Stimulated activated CD4-positive, alpha-beta T cell treated with anti-CD3 and anti-CD28 coated beads, Interleukin-1b, Interleukin-23, amount 100 ng/mL, for 1 hour (primary cell): ENCODE measurements at places on chromosomes 5 and 9.

- no peak for DNase-seq
Observed at GRCh38 chr5:54909911-54910870, 75.2 kb downstream of the ESM1 start.

- no peak for DNase-seq
Observed at GRCh38 chr5:91224456-91224855, 158.7 kb downstream of the ARRDC3 start.

DNA sequence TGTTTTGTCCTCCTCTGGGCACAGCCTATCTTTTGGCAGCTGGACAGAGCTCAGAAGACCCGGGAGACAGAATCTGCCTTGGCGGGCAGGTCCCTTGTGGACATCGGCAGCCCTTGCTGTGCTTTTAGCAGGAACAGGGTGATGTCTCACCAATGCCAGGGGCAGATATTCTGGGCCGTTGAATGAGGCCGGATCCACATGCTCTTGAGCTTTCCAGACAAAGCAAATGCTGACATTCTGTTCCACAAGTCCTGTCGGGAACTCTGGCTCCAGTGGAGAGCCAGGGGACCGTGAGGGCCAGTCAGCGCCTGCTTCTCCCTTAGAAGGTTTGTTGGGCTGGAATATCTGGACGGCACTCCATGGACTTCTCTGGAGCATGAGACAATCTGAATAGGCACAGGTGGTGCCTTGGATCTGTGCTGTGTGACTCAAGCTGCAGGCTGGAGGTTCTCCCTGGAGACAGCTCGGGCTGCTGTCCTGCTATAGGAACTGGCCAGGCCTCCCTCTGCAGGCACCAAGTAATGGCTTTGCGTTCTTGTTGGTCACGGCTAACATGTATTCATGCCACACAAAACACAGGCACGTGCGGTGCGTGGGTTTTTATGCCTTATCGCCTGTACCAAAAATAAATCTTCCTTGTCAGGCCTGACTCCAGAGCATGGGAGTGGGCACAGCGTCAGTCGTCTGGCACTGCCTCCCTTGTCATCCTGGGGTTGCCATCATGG, 80.3 kb downstream of the GADD45G start:
- DNase-seq: no peak

GRCh38 chr5:170570476-170570875, 66.7 kb downstream of the KCNIP1 start:
- no peak for DNase-seq

DNA sequence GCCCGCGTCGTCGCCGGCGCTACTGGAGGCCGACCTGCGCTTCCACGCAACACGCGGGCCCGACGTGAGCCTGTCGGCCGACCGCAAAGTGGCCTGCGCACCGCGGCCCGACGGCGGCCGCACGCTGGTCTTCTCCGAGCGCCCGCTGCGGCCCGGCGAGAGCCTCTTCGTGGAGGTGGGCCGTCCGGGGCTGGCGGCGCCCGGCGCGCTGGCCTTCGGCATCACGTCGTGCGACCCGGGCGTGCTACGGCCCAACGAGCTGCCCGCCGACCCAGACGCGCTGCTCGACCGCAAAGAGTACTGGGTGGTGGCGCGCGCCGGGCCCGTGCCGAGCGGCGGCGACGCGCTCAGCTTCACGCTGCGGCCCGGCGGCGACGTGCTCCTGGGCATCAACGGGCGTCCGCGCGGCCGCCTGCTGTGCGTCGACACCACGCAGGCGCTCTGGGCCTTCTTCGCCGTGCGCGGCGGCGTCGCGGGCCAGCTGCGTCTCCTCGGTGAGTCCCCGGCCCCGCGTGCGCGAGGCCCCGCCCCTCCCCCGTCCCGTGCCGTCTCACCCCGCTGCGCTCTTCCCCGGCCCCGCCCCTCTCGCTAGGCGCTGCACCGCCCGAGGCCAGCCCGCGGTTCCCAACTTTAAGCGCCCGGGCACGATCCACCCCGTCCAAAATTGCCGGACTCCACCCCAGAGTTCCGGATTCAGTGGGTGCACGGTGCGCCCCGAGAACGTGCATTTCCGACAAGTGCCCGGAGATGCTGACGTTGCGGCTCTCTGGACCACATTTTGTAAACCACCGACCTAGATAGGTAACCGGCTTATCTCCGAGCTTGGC, 42.8 kb downstream of the NEURL1B start:
- DNase-seq: no peak

- no peak for DNase-seq
Observed at GRCh38 chr5:11801061-11801460, 103.2 kb downstream of the CTNND2 start.

DNA sequence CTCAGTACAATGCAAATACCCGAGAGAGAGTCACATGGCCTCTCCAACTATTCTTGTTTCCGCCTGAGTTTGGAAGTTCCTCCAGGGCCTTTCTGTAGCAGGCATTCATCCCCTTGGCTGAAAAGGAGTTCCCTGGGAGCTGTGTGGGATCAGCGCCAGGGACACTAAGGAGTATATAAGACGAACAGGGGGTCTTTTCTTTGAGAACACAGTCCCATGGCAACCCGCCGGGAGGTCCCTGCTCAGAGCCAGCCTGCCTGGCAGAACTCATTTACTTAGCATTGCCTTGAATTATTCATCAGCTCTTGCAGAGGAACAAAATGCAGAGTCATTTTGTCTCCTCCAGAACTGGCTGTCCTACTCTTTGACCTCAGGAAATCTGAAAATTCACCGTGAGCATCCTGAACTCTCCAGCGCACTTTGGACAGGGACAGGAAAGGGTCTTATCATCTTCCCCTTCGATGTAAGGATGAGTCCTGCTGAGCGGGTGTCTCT, 120.4 kb upstream of the OSMR start:
- no peak for DNase-seq

DNA sequence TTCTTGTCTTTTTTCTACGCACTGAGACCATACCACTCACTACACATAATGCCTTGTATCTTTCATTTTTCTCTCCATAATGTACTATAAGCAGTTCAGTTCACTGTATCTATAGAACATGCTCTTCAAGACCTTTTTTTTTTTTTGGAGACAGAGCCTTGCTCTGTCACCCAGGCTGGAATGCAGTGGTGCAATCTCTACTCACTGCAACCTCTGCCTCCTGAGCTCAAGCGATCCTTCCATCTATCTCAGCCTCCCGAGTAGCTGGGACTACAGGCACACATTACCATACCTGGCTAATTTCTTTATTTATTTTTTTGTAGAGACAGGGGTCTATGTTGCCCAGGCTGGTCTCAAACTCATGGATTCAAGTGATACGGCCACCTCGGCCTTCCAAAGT, 208.7 kb downstream of the FANCC start:
- DNase-seq: no peak

- DNase-seq: no peak
Observed at GRCh38 chr9:125758986-125759763, 12.0 kb downstream of the PBX3 start.

DNA sequence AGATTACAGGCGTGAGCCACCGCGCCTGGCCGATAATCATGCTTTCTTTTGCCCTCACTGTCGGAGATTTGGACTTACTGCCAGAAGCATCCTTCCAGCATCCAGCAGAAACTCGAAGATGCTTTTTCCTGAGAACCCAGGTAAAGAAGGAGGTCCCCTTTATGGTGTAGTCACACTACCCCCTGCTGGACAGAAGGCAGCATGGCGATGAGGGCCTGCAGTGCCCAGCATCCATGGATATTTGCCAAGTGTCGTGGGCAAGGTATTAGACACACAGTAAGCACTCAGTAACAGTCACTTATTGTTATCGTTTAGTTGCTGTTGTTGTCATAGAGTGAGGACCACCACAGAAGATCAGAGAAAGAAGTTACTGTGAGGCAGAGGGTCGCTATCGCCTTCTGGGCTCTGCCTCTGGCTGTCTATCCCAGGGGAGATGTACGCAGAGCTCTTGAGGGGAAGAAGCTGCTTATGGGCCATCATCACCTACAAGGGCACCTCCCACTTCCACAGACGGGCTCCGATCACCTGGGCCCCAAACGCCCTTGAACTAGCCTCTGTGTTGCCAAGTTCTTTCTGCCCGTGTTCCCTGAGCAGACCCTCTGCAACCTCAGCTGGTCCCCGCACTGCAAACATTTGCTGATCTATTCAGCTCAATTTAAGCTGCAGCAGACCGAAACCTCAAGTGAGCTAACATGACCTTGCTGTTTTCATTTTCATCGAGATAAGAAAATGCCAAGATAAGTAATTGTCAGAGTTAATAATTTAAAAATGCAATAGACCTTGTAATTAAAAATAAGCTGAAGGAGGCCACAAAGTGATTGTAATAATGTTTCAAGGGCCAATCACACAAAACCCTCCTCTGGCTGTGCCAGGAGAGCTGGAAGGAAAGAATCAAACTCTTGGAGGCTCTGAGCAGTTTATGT, 23.9 kb downstream of the C5orf15 start:
- no peak for DNase-seq

DNA sequence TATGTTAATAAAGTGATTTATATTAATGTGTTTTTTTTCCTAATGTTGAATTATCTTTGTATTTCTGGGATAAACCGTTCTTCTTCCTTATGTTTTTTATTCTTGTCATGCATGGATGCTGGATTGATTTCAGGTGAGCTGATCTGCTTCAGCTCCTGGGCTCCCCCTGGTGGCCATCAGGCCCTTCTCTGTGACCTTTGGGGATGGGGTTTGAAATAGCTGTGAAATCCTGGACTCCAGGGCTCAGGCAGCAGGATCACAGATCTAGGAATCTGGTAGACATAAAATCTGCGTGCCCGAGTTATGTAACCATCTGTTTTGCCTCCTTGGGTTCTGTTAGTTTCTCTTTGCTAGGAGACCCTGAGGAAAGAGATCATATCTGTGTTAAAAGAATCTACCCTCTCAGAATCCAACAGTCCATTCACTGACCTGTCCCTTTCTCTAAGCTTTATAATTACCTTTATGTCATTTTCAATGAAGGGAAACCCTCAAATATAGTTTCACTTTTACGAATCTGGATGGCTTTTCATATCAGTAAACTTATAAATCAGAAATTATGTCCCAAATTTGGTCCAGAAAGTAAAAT, 12.2 kb upstream of the OR13J1 start:
- peak; percentile 58 for DNase-seq

- no peak for DNase-seq
Observed at GRCh38 chr5:179340465-179340864, 4.8 kb downstream of the ADAMTS2 start.

- DNase-seq: no peak
Observed at GRCh38 chr9:3508078-3508431, 17.7 kb downstream of the RFX3 start.

GRCh38 chr9:135456436-135457104, 23.0 kb upstream of the PPP1R26 start:
- no peak for DNase-seq

DNA sequence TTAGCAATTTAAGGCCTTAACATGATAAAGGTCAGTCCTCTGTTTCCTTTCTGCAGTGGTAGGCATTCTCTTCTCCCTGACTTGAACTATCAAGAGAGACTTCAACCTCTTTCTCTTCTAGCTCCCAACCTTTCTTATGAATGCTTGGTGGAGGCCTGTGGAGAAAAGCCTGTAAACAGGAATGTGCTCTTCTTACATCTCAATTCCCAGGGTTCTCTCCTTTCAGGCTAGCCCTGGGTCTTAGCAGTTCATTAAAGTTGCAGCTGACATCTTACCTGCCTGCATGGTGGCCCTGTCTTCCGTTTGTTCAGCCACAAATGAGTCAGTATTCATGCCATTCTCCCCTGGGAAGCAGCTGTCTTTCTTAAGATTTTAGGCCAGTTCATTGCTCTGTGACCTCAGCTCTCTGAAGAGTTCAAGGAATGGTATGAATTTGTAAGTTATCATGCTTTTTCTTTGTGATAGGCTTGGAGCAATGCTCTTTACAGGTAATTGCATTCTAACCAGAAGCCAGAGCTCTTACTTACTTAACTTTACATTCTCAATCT, 77.8 kb downstream of the ADCY2 start:
- no peak for DNase-seq

GRCh38 chr9:85200726-85201404, 531.3 kb downstream of the NTRK2 start:
- no peak for DNase-seq

- no peak for DNase-seq
Observed at GRCh38 chr5:89187883-89188465, 305.0 kb upstream of the MEF2C start.

GRCh38 chr9:34823778-34824177, 113.8 kb upstream of the CCL21 start:
- no peak for DNase-seq

GRCh38 chr5:35061211-35061770, 13.5 kb upstream of the AGXT2 start:
- no peak for DNase-seq

- no peak for DNase-seq
Observed at GRCh38 chr9:120350596-120350995, 229.4 kb downstream of the CDK5RAP2 start.

GRCh38 chr5:54150841-54151240, 159.5 kb downstream of the ARL15 start:
- DNase-seq: no peak

GRCh38 chr9:91502913-91503672, 79.5 kb upstream of the NFIL3 start:
- DNase-seq: no peak

DNA sequence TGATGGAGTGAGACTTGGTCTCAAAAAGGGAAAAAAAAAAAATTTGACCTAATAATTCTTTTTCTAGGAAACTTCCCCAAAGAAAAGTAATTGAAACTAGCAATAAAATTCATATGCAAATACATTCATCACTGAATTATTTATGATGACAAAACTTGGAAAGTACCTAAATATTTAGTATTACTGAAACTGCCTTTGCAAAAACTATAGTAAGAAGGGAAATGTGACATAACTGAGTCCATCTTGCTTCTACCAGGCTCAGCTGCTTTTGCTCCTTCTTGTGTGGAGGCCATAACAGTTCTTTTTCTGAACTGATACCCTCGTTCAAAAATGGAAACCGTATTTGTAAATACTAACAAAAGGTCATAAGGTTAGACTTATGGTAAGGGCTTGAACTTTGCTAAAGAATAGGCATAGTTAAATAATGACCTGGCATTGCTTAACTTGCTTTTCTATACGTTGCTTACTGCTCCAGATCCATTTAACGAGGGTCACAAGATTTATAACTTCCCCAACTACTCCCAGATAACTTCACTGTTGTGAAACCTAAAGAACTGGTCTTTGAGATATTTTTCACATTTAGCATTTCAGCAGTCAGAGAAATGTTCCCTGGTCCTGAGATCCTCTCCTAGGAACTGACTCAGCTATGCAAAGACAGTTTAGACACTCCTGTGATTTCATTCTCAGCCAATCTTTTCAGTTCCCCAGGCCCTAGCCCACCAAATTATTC, 68.4 kb downstream of the CFAP95 start:
- no peak for DNase-seq

DNA sequence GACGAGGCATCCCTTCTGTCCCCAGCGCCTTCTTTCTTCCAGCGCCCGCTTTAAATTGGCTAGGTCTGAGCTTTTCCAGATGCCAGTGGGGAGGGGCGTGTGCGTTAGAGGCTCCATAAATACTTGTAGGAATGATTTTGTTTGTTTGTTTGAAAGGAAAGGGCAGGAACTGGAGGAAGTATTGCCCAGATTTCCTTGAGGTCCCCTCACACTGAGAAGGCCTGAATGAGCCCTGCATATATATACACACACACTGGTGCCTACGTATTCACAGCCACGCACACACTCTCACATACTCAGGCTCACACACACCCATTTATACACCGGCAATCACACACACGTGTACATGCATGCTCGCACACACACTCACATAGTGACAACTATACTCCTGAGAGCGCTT, 1.0 kb upstream of the SLIT3 start:
- no peak for DNase-seq

GRCh38 chr9:88794100-88794499, 197.2 kb upstream of the S1PR3 start:
- no peak for DNase-seq

GRCh38 chr5:79990205-79990597, 861 bp downstream of the MTX3 start:
- DNase-seq: no peak
